ENCODE measurements at places on chromosomes 13 and 19. TPM values are rescaled to one million over a fixed set of nuclear protein-coding genes. Genes with fewer than 3 reads are reported as not detected.

Gene HIF3A
- 0.49 TPM for total RNA-seq

- DNase-seq, result no peak
Observed at GRCh38 chr13:55893540-55893939, 1247.2 kb upstream of the PRR20A start.

GRCh38 chr13:21823949-21824348 lies 153.1 kb downstream of the FGF9 start:
- DNase-seq, result no peak

DNA sequence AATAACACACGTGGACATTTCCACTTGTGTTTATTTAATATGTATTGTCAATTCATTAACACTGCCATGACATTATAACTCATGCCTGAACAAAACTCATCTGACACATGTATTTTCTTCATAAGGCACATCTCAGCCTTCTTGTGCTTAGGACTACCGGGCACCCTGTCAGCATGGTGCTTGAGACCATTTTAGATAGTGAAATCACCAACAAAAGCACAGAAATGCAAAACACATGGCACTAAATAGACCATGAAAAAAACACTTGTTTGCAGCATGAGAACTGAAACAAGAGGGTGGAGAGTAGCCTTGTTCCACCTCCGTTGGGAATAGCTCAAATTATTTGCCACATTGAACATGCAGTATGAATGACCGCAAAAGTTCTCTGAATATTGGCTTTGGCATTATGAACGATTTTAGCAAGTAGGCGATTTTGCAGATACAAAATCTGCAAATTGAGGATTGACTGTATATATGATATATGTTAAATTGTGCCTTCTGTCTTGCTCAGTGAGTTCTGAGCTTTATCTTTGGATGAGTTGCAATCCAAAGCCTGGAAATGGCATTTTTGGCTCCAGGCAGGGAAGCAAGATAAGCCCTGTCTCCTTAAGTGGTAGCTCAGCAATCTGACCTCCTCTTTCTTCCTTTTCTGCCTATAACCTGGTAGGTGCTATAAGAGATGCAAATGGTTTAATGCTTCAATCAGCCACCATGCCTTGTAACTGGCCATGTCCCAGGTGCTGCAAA lies 328.2 kb downstream of the HS6ST3 start:
- DNase-seq, result no peak

DNA sequence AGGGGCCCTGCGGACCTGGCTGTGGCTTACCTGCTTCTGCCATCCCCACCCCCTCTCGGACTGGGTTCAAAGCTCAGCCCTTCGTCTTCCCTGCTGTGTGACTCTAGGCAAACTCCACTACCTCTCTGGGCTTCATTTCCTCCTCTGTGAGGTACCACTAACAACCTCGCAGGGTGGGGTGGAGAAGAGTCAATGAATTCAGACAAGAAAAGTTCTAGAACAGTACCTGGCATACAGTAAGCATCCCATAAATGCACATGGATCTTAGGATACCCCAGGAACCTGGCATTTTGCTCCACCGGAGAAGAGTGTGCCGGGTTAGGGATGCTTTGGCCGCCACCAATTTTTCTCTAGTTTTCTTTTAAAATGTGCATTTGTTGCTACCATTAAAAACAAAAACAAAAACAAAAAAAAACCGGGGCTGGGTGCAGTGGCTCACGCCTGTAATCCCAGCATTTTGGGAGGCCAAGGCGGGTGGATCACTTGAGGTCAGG lies 3.4 kb downstream of the TLE5 start:
- no peak for DNase-seq

DNA sequence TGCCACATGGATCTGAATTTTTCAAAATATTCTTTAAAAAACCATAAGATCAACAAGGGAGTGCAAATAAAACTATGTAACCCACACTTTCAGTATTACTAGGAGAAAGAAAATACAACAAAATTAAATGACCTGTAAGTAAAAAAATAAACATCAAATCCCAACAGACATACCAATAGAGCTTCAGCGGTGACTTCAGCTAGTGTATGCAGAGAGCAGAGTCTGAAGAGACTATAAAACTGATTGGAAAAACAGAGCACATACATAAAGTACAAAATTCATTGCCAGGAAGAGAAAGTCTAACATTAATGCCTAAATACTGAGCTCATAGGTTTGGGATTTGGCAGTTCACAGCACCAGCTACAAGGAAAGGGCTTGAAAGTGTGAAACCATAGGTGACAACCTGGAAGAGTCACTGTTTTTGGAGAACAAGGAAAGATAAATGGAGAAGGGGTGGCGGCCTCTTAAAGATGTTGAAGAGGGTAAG lies 291.1 kb downstream of the LMO7 start:
- no peak for DNase-seq

Measured in fibroblast of the aortic adventitia (primary cell).